Chondrocyte (in vitro differentiated cells): ENCODE measurements at places on chromosomes 12 and 14. TPM values are rescaled to one million over a fixed set of nuclear protein-coding genes. Genes with fewer than 3 reads are reported as not detected.
A peak's percentile ranks its signal among the peaks of the same experiment; 100 is the strongest.

GRCh38 chr14:83301791-83302190, 1768.1 kb upstream of the SEL1L start:
- no peaks in the 10 kb centered on the region for H3K36me3 ChIP-seq
- H3K27ac ChIP-seq: no peak overlapping the region

DNA sequence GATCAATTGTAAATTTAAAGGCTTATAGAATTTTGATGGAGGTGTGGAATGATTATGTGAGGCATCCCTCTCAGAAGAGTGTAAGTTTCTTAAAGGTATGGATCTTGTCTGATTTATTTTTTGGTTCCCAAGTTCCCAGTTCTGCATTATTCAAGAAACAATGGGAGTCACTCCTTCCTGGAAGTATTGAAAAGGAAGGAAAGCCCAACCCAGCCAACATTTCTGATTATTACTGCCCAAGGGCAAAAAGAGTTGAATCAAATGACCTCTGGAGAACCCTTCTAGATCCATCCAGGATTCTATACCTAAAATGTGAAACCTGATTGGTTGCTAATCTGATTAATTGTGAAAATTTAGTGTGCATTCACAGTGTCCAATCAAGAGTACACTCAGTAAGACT, 166.2 kb downstream of the ANO2 start:
- H3K4me1 ChIP-seq: no peaks in the 10 kb centered on the region
- H3K4me3 ChIP-seq: no peak overlapping the region
- DNase-seq: no peak
- peaks cover 13% of the 10 kb centered on the region for H3K27me3 ChIP-seq
- H3K27ac ChIP-seq: no peak overlapping the region

GRCh38 chr14:51735851-51736250, 84.1 kb downstream of the FRMD6 start:
- no peak overlapping the region for H3K27ac ChIP-seq
- peaks cover 2% of the 10 kb centered on the region for H3K36me3 ChIP-seq
- H3K27me3 ChIP-seq: no peaks in the 10 kb centered on the region

The CCDC38 gene
- total RNA-seq: not detected in 3 replicates

GRCh38 chr12:112401054-112401453, 8.4 kb downstream of the RPL6 start:
- peaks cover 13% of the 10 kb centered on the region for H3K36me3 ChIP-seq
- H3K4me1 ChIP-seq: peaks cover 7% of the 10 kb centered on the region
- H3K27ac ChIP-seq: no peak overlapping the region
- H3K27me3 ChIP-seq: no peaks in the 10 kb centered on the region
- no peak overlapping the region for H3K4me3 ChIP-seq

DNA sequence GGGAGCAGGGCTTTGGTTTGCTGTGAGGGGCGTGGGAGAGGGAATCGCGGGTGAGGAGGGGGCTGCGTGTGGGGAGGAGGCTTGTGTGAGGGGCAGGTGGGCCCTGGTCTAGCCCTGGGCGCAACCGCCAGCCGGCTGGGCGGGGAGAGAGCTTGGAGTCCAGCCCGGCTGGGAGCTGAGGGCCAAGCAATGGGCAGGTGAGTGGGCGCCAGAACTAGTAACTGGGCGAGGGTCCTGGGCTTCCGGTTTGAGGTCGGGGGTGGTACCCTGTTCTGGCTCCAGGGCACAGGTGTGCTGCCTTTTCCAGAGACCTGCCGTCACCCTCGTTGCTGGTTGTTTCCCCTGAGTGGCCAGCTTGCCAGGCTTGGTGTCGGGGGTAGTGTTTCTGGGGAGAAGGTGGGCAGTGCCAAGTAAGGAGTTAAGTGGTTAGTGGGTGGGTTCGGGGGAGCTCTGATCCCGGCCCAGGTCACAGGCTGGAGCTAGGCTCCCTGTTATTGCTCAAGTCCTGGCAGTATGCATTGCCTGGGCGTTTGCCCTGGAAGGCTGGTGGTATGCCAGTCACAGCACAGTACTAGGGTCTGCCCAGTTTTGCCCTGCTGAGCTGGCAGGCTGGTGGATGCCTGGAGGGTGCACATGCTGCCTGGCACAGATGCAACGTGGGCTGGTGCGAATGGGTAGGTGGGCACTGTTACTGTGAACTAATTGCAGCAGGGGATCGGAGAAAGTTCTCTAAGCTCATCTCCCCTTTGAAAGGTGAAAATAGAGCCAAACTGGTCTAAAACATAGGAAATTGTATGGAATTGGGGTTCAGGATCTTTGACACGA, 683 bp downstream of the CIPC start:
- no peaks in the 10 kb centered on the region for H3K36me3 ChIP-seq
- peaks cover 45% of the 10 kb centered on the region for H3K4me1 ChIP-seq
- H3K4me3 ChIP-seq: peak overlapping the region; percentile 98

The TTC9 gene
- 1.6 to 2.5 TPM (median 2.4 TPM) in 3 replicates for total RNA-seq

- H3K36me3 ChIP-seq: no peaks in the 10 kb centered on the region
- no peaks in the 10 kb centered on the region for H3K27me3 ChIP-seq
- H3K4me1 ChIP-seq: peaks cover 40% of the 10 kb centered on the region
- peak overlapping the region; percentile 98 for H3K4me3 ChIP-seq
- peak overlapping the region; percentile 45 for H3K27ac ChIP-seq
Observed at GRCh38 chr14:45083617-45083975, 320 bp upstream of the PRPF39 start.

GRCh38 chr14:68322940-68323620, 469.8 kb downstream of the ZFP36L1 start:
- DNase-seq: no peak
- H3K4me1 ChIP-seq: peaks cover 18% of the 10 kb centered on the region
- H3K27ac ChIP-seq: no peak overlapping the region
- H3K36me3 ChIP-seq: no peaks in the 10 kb centered on the region
- no peak overlapping the region for H3K4me3 ChIP-seq
- no peaks in the 10 kb centered on the region for H3K27me3 ChIP-seq
